Left ventricle myocardium inferior (tissue), 1 donor: ENCODE measurements at places on chromosomes 2 and 18. TPM values are rescaled to one million over a fixed set of nuclear protein-coding genes. Genes with fewer than 3 reads are reported as not detected.

GBX2 gene
- total RNA-seq = not detected

SERPINB13 gene
- not detected for total RNA-seq

- no peak for DNase-seq
Observed at GRCh38 chr18:45666520-45666919, 51.2 kb downstream of the SLC14A2 start.

GRCh38 chr2:6676776-6677175 lies 188.9 kb downstream of the CMPK2 start:
- no peak for DNase-seq

GRCh38 chr2:169073211-169073962 lies 4.0 kb downstream of the DHRS9 start:
- DNase-seq = no peak

LYPD1 gene
- not detected for total RNA-seq

DNA sequence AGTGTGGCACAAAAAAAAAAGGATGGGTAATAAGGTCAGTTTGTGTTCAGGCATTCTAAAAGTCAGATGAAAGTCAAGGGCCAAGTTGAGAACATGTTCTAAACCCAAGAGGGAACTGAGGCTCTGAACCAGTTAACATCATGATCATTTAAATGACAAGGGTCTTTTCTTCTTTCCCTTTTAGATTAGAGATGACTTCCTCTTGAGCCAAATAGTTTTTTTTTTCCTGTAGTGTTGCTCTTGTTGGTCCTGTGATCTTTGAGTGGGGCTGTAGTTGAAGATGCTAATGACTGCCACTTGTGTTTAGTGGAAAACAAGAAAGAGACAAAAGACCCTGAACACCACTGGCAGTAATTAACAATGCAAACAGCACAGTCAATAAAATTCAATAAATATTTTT lies 482.7 kb upstream of the SYT4 start:
- DNase-seq = no peak

GPR39 gene
- total RNA-seq = not detected

HOXD3 gene
- total RNA-seq = not detected

- no peak for DNase-seq
Observed at GRCh38 chr2:127235082-127235702, 15.1 kb upstream of the CYP27C1 start.

DNA sequence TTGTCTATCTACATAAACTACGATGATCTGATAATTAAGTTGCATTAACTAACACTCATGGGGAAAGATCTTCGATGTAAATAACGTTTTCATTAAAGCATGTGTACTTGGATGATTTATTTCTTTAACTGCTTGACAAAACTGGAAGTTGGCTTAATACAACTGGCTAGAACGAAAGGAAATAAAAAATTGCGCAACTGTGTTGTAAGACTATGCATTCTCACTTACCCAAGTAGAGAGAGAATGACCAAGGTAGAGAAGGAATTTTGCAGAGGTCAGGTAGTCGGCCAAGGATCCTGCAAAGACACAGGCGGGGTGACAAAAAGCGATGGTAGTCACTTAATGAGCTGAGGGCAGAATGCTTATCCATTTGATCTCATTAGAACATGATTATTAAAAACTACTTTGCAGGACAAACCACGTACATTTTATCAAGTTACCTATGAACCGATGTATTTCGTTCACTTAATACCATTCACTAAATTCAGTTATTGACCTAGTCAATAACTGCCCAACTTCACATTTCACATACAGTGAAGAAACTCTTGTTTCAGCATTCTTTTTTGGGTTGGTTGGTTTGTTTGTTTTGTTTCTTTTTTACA lies 900 bp downstream of the SLC40A1 start:
- no peak for DNase-seq

GRCh38 chr2:34534341-34534740 lies 935.2 kb upstream of the FAM98A start:
- DNase-seq = no peak

DNA sequence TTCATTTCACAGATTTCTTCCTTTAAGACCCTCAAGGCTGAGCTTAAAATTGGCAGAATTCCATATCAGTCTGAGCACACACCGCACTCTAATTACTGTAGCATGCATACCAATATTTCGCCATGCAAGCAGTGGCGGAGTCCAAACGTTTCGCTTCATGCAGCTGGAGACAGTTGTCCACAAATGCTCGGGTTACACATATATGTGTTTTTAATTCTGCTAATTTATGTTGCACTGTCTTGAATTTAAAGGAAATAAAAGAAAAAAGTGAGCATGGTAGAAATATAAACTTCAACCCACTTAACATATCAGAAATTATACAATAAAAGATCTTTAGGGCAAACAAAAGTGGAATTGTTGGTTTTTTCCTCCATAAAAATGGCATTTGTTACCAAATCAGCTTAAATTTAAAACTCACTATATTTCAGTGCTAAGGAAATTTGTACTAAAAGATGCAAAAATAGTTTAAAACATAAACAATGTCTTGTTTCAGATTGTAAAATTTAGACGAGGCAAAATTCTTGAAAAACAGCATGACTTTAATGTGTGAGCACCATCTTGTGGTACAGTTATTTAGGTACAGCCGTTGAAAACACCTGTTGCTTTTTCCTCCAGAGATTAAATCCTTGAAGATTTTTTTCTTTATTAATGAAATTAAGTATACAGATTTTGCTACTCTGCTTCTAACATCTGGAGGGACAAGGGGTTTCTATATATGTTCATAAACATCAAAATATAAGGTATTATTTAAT lies 24.1 kb upstream of the KANSL1L start:
- DNase-seq = no peak

FAP gene
- total RNA-seq = 0.71 TPM

SLC5A7 gene
- not detected for total RNA-seq

SH2D6 gene
- total RNA-seq = not detected

ZCCHC2 gene
- 13.1 TPM for total RNA-seq

IL37 gene
- not detected for total RNA-seq

DNA sequence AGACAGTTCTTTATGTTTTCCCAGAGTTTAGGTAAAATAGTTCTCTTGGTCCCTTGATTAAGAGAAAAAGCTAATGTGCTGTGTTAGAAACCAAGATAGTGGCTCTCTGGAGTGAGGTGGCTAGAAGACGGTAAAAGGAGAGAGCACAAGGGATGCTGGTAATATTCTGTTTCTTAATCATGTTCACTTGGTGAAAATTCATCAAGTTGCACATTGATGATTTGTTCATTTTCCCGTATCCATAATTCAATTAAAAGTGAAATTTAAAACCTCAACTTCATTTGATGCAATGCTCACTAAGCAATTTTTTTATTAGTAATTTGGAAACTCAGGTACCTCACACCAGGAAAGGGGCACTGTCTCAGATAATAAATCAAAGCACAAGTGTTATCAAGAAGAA lies 113.8 kb downstream of the NBAS start:
- no peak for DNase-seq

PDCD1 gene
- total RNA-seq = 3.3 TPM

DNA sequence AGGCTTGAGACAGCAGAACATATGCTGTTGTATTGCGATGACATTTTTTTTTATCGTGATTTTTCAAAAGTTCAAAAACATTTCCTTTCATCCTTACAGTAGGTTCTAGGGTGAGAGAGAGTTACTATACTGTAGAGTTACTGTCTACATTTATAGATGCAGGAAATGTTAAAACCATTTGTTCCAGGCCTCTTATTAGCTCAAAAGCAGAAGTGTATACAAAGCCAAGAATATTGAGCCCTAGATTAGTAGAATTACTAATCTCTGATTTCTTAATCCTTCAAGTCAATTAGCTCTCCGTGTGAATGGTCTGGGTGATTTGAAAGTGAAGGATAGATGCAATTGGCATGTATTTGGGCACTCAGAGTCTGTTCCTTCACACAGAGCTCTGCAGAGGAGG lies 73.1 kb downstream of the MAPRE2 start:
- no peak for DNase-seq

AAMP gene
- 50.5 TPM for total RNA-seq

DNA sequence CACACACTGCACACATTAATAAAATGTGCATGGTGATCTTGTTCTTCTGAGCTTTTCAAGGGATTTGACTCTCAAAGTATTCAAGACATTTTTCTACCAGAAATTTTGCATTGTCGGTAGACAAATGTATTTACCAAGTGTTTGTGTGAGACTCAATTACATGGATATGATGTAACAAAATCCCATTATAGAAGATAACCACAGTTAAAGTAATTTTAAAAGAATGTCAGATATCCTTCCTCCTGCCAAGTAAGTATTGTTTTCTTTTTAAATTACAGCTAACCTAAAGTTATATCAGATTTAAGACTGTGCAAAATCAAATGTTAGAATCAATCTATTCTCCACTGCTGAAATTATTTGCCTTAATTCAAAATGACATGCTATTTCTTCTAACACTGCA lies 1344.5 kb upstream of the CHAC2 start:
- no peak for DNase-seq

TRAPPC12 gene
- total RNA-seq = 127 TPM

GRCh38 chr2:219672406-219672805 lies 45.0 kb downstream of the SLC4A3 start:
- no peak for DNase-seq

DNA sequence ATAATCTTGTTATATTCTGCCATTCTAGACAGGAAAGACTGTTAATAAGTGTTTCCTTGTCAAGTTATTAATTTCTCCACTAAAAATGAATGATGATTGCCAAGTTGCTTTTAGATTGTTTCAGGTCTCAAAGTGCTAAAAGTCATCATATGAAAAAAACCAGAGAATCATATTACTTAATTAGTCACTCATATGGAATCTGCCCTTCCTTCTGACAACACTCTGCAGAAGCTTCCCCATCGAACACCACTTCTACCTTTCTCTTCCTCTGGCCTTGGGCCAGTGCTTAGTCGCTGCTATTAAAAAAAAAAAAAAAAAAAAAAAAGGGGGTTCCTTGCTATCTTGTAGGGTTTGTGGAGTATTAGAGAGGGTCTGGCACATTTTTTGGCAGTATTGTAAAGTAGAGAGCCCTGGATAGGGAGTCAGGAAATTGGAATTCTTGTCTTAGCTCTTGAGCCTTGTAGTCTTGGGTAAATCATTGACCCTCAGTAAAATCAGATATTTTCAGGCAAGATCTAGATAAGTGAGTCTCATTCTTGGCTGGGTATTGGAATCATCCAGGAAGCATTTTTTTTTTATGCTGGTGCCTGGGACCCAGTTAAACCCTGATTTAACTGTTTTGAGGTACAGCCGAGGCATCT lies 141.7 kb upstream of the CCDC68 start:
- no peak for DNase-seq

DNA sequence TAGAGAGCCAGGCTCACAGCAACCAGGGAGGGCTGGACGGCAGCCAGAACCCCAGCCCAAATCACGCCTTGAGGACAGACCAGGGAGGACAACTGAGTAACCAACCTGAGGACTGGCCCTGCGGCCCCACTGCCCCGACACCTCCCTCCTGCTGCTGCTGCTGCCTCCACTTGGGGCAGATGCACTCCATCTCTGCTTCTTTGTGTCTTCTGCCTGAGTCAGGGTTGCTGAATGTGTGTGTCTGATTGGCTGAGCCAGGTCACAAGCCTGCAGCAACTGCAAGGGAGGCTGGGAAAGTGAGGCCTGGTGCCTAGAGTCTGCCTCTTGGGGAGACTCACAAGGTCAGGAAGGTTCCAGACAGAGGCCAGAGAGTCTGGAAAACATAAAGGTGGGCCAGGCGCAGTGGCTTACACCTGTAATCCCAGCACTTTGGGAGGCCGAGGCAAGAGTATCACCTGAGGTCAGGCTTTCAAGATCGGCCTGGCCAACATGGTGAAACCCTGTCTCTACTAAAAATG lies 83.4 kb downstream of the ZFP36L2 start:
- no peak for DNase-seq

TRIM43 gene
- not detected for total RNA-seq

GRCh38 chr2:179272406-179273192 lies 8.0 kb upstream of the SESTD1 start:
- no peak for DNase-seq

DNA sequence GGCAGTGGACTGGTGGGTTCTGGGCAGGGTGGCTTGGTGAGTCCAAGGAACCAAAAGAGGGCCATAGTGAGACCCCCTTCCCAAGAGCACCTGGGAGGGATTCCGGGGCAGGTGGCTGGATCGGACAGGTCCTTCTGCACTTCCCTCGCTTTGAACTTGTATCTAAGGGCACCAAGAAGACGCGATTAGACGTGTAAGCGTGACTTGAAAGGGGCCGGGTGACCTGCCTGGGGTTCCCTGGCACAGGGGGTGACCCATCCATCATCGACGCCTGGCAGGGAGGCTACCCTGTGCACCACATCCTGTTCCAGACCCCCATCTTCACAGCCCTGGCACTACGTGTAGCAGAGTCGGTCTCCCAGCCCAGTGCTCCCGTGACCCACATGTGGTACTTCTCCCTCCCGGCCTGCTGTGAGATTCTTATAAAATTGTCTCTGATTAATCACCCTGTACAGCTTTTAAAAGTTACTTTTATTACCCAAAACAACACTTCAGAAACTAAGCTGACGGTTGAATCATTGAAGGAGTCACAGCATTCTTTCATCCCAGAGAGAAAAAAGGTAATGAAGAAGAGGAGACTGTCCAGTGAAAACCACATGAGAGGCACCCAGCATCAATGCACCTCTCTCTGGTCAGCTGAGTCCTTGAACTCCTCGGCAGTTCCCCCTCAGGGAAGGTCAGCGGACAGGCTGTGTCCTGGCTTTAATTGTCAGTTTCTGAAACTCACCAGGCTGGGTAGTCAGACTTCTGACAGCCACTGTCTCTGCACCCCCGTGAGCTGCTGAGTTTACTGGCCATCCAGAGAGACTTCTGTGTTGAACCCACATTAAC lies 13.0 kb downstream of the SH3BP4 start:
- no peak for DNase-seq

AQP12A gene
- total RNA-seq = not detected

GRCh38 chr2:27175330-27175729 lies 26.5 kb downstream of the TCF23 start:
- no peak for DNase-seq

DNA sequence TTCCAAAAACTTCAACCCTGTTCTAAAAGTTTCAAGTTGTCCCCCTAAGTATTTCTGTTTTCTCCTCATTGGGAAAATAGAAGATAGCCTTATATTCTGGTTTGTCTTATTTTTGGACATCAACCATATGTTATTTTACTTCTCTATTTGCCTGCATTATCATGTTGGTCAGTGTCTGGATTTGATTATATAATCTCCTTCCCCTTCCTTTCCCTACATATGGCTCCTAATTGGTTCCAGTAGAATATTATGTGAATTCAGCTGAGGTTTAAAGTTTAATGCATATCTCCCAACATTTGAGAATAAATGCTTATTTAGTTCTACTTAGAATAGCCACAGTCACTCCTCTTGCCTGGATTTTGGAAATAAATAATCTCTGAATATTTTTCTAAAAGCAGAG lies 66.9 kb downstream of the OXER1 start:
- no peak for DNase-seq
